ENCODE measurements at places on chromosomes 5 and 9.

DNA sequence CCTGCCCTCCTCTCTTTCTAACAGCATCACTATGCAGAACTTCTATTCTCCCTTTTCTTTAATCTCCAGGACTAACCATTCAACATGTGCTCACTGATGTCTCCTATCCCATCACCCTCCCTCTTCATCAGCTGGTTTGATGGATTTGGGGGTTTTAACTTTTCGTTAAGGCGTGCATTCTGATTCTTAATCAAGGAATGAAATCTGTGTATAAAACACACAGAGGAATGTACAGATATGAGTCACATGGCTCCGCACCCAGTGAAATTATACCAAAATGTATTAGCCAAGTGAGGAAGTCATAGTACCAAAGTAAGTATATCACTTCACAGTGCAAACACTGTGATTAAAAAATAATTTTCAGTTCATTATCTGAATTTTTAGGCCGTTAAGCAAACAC, 35.2 kb downstream of the MARCHF11 start:
- no peak for DNase-seq

DNA sequence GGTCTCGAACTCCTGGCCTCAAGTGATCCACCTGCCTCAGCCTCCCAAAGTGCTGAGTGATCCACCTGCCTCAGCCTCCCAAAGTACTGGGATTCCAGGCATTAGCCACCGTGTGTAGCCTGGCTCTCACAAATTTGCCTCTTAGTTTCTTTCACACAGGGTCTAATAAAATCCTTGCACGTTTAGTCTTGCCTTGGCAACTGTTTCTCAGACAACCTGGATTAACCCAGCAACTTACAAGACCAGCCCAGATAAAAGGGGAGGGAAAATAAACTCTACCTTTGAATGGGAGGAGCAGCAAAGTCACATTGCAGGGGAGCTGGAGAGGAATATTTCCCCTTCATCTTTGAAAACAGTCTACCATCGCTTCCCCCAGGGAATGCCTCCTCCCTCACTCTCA, 29.3 kb upstream of the GNA14 start:
- no peak for DNase-seq

DNA sequence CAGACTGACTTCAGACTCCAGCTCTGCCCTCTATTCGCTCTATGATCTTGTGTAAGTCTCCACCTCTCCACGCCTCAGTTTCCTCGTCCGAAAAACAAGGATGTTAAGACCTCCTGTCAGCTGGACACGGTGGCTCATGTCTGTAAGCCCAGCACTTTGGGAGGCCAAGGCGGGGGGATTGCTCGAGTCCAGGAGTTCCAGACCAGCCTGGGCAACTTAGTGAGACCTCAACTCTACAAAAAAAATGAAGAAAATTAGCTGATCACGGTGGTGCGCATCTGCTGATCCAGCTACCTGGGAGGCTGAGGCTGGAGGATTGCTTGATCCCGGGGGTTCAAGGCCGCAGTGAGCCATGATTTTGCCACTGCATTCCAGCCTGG, 36.6 kb upstream of the GABRP start:
- no peak for DNase-seq

DNA sequence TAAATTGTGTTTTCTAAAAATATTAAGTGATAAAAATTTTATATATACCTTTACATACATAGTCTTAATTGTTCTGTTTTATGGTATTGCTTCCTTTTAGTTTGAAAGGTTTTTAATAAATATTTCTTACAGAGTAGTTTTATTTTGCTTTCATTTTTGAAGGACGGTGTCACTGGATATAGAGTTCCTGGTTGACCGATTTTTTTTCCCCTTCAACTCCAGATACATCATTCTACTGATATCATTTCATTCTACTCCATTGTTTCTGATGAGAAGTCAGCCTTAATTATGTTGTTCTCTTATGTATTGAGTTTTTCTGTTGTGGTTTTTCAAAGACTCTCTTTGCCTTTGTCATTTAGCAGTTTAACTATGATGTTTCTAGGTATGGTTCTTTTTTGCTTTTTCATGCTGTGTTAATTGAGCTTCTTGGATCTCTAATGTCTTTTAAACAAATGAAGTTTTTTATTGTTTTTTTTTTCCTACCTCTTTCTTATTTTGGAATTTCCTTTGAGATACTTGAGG, 30.4 kb downstream of the MTREX start:
- no peak for DNase-seq

All from SW 1271 (cell line).